Right lobe of liver (tissue), 6 donors: ENCODE measurements at places on chromosomes 7 and 10. TPM values are rescaled to one million over a fixed set of nuclear protein-coding genes. Genes with fewer than 3 reads are reported as not detected.

IQUB gene
- not detected for total RNA-seq

GRCh38 chr7:155759740-155760430 is 52.4 kb downstream of the SHH start:
- peaks cover 14% of the 10 kb centered on the region for H3K36me3 ChIP-seq
- no peaks in the 10 kb centered on the region for H3K27me3 ChIP-seq
- H3K4me1 ChIP-seq = no peaks in the 10 kb centered on the region

- H3K4me3 ChIP-seq = no peak overlapping the region
- H3K27me3 ChIP-seq = no peaks in the 10 kb centered on the region
- no peaks in the 10 kb centered on the region for H3K4me1 ChIP-seq
- DNase-seq = no peak
These were observed 15.0 kb downstream of the GARIN1A start for GRCh38 chr7:128687131-128687530.

RAMP3 gene
- total RNA-seq = 25.7 TPM

- no peaks in the 10 kb centered on the region for H3K36me3 ChIP-seq
- no peak for DNase-seq
- H3K4me1 ChIP-seq = no peaks in the 10 kb centered on the region
- no peaks in the 10 kb centered on the region for H3K27me3 ChIP-seq
These were observed 56.3 kb downstream of the PLXNA4 start for GRCh38 chr7:132519936-132520335.

- no peaks in the 10 kb centered on the region for H3K4me1 ChIP-seq
- H3K36me3 ChIP-seq = no peaks in the 10 kb centered on the region
- DNase-seq = no peak
- no peak overlapping the region for H3K4me3 ChIP-seq
- no peak overlapping the region for H3K27ac ChIP-seq
These were observed 21.8 kb upstream of the EIF5AL1 start for GRCh38 chr10:79490400-79491142.

DNA sequence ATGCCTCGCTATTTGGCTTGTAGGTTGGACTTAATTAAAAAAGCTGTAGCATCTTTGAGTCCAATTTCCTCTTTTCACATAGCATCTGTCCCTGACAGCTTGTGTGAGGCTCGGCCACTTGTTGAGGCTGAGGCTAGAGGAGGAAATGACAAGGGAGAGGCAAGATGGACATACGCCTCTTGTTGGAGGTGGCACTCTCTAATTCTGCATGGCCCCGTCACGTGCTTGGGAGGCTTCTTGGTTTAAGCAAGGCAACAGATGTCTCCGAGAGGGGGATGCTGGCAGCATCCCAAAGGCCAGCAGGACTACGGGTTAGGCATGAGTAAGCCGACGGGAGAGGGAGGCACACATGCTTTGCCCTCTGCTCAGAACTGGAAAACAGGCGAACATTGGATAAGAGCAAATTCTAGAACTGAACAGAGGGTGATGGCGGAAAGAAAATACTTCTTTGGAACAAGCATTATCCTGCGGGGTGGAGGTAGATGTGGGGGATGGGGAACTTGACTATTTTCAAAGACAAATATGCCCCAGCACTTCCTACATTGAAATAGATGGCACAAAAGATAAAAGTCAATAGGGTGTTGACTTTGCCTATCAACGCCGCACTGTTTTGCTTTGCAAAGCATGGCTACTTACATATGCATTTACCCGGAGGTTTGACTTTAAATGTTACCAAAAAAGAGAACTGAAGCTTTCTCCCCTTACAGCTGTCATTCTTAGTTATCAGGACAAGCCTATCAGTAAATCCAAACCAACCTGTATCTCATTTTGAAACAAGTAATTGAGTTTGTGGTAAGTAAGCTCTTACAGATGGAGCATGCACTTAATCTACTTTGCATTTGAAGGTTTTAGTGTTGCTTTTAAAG is 94.8 kb downstream of the CHN2 start:
- no peak overlapping the region for H3K4me3 ChIP-seq
- H3K36me3 ChIP-seq = no peaks in the 10 kb centered on the region
- no peaks in the 10 kb centered on the region for H3K4me1 ChIP-seq
- no peaks in the 10 kb centered on the region for H3K27me3 ChIP-seq

COX15 gene
- total RNA-seq = 22.7 TPM

GRCh38 chr10:58517081-58517480 is 4.4 kb downstream of the BICC1 start:
- H3K4me3 ChIP-seq = no peak overlapping the region
- no peaks in the 10 kb centered on the region for H3K4me1 ChIP-seq
- no peak overlapping the region for H3K27ac ChIP-seq
- DNase-seq = no peak
- H3K36me3 ChIP-seq = no peaks in the 10 kb centered on the region
- no peaks in the 10 kb centered on the region for H3K27me3 ChIP-seq

- H3K36me3 ChIP-seq = no peaks in the 10 kb centered on the region
- no peak overlapping the region for H3K4me3 ChIP-seq
- H3K27me3 ChIP-seq = no peaks in the 10 kb centered on the region
- DNase-seq = no peak
- H3K4me1 ChIP-seq = no peaks in the 10 kb centered on the region
These were observed 135.9 kb downstream of the ADARB2 start for GRCh38 chr10:1601406-1601805.

DNA sequence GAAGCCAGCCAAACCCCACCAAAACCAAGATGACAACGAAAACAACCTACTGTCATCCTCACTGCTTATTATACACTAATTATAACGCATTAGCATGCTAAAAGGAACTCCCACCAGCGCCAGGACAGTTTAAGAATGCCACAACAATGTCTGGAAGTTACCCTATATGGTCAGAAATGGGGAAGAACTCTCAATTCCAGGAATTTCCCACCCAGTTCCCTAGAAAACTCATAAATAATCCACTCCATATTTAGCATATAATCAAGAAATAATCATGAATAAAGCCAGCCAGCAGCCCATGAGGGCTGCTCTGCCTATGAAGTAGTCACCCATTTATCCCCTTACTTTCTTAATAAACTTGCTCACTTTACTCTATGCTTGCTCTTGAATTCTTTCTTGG is 20.8 kb downstream of the MICU1 start:
- no peak overlapping the region for H3K27ac ChIP-seq
- H3K27me3 ChIP-seq = no peaks in the 10 kb centered on the region
- no peaks in the 10 kb centered on the region for H3K4me1 ChIP-seq
- H3K4me3 ChIP-seq = no peak overlapping the region

DNA sequence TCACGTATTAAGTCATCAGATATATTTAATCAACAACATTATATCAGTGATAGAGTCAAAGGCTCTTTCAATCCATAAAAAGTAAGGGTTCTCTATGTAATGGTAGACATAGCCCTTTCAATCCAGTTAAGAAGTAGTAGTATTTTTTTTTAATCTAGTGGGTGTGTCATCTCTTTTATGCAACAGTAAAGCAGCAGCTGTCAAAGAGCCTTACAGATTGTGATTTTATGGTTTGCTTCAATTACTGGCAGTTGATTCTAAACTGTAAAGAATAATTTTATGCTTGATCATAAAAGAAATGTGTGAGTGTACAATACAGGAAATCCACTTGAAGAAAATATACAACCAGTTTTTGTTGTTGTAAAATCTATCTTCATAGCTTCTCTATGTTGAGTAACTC is 902.6 kb upstream of the MBL2 start:
- no peak overlapping the region for H3K4me3 ChIP-seq
- no peaks in the 10 kb centered on the region for H3K36me3 ChIP-seq
- no peak overlapping the region for H3K27ac ChIP-seq
- no peak for DNase-seq
- no peaks in the 10 kb centered on the region for H3K27me3 ChIP-seq

GRCh38 chr10:93977442-93977841 is 16.3 kb upstream of the PLCE1 start:
- H3K4me3 ChIP-seq = no peak overlapping the region
- H3K36me3 ChIP-seq = no peaks in the 10 kb centered on the region
- no peak for DNase-seq
- H3K4me1 ChIP-seq = no peaks in the 10 kb centered on the region
